ENCODE measurements at places on chromosomes 2 and 18.

DNA sequence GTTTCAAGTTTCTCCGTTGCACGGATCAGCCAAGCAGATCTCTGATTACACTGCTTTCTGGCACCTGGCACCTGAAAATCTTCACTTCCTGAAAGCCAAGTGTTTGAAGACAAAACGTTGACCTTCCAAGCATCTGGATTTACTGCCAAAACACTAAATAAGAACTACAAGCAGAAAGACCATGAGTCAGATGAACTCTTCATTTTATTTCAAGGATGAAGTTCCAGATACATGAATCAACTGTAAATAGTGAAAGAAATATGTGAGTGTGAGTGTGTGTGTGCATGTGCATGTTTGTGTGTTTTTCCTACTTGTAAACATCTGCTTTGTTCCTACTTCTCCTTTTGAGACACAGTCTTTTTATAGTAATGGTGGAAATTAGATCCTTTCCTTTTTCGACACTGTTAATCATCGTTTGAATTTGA, 60.0 kb upstream of the DTNA start:
- DNase-seq: no peak

DNA sequence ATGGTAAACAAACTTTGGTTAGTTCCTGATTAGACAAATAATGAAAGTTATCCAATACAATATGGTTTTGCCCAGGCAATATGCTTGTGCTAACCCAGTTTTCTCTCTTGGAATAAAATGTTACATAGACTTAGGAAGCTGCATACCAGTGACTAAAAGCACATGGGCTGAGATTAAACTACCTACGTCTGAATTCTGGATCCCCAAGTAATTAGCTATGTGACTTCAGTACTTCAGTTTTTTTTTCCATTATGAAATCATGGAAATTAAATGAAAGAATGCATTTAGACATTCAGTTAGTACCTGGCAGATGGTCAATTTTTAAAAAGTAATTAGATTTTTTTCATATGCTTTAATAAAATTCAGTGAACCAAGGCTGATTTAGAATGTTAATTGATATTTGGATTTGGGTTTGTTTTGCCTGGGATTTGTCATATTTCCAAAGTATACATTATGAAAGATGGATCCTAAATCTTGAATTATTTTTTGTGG, 213.9 kb downstream of the PTH2R start:
- no peak for DNase-seq

GRCh38 chr2:201985728-201986462, 47.8 kb upstream of the FZD7 start:
- DNase-seq: no peak

GRCh38 chr2:217228732-217229131, 368.9 kb upstream of the TNP1 start:
- DNase-seq: no peak

DNA sequence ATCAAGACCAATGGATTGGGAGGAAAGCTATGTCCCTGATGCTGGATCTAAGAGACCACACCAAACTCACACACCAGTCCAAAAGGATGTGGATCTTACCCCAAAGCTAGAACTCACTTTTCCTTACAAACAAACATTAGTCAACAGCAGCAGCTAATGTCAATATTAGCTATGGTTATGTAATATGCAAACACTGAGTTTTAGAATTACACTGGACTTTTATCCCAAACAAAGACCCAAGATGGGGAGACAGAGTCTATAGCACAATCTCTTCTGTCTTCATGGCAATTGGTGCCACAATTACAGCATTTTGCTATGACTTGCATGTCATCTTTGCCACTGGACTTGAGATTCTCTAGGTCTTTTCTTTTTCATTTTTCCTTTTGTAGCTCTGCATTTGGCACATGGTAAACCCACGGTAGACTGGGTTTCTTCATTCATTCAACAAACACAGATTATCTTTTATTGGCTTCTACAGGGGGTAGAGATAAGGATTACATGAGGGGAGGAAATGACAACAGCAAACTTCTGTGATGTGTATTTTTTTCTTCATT, 59.0 kb downstream of the SPRED2 start:
- no peak for DNase-seq

DNA sequence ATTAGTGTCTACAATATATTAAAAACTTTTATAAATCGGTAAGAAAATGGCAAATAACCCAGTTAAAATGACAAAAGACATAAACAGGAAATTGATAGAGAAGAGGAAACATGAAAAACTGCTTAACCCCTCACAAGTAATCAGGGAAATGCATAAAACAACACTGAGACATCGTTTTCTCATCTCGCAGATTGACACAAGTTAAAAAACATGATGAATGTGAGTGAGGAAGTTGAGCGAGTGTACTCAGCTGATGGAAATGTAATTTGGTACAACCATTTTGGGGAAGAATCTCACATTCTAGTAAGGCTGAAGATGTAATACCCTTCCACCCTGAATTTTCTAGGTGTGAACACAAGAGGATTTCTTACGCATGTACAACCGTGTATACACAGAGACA, 18.0 kb upstream of the THOC1 start:
- no peak for DNase-seq

DNA sequence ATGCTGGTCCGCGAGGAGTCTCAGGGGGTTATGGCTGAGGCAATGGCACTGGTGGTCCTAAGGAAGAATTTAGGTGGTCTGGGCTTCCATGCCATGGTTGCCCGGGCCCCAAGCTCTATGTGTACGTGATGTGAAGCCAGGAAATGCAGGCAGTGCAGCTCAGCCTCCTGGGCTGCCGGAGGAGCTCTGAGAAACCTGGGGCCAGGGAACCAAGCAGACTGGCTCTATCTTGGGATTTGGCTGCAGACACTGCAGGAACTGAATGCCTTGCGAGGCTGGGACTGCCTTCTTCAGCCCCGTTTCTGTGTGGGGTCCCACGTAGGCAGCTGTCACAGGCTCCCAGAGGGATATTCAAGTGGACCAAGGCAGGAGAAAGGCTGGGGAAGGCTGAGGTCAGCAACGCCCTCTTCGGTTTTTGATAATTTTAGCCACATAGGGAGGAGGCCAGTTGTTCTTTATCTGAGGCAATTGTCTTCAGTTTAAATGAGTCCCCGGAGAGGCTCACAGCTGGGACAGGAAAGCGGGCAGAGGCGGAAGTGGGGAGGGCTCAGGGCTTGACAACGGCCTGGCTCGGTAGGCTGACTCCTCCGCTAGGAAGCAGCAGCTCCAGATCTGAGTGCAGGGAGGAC, 77.7 kb downstream of the RHOB start:
- DNase-seq: no peak

DNA sequence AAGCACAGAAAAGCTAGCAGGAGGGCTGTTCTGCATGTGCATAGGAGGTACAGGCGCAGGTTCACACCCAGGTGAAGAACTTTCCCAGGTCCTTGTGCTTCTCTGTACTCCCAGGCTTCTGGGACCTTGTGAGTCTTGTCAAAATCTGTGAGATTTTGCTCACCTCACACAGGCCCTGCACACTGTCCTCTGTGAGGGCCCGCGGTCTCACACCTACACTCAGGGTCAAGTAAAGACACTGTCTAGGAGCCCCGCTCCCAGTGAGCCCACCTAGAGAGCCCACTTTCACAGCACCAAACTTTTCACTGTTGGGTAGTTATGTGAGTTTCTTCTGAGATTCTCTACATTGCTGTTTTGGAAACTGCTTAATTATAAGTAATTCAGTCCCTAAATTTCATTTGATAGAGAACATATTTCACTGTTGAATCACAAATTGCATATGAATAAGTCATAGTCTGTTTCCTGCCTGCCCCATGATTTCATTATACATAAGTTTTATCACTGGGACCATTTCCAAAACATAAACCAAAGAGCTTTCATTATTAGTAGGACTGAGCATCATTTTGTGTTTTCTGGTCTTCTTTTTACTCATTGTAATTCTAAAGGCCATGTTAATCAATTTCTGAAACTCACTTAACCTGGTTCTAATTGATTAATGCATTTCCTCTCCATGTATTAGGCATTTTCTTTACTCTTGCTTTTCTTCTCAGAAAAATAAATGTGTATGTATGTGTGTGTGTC, 234.2 kb upstream of the SPOPL start:
- no peak for DNase-seq

GRCh38 chr2:229330952-229331351, 59.9 kb upstream of the PID1 start:
- DNase-seq: no peak

GRCh38 chr2:12070153-12070552, 323.7 kb downstream of the LPIN1 start:
- DNase-seq: no peak

- no peak for DNase-seq
Observed at GRCh38 chr18:43869451-43870008, 592.2 kb upstream of the SYT4 start.

DNA sequence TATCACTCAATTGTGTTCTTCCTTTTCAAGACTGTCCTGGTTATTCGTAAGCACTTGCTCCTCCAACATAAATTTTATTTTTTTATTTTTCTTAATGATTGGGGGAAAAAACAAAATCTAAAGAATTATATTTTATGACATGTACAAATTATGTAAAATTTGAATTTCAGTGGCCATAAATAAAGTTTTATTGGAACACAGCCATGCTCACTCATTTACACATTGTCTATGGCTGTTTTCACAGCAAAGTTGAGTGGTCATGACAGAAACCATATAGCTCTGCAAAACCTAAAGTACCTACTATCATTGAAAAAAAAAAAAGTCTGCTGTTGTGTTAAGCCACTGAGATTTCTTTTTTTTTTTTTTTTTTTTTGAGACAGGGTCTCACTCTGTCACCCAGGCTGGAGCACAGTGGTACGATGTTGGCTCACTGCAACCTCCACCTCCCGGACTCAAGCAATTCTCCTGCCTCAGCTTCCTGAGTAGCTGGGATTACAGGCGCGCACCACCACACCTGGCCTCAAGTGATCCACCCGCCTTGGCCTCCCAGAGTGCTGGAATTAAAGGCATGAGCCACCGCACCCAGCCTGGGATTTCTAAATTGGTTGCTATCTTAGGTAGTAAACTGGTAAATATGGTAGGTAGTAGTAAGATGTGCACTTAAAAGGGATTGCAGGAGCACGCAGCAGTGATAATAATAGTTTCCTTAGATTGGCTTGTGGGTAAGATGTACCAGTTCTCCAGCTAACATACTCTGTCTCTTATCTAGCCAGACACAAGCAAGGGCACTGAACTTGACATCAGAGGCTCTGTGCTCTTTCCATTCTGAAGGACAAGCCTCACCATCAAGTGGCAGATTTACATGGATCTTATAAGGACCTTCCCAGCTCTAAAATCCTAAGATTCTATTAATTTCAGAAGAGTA, 44.4 kb downstream of the KCNG3 start:
- no peak for DNase-seq

DNA sequence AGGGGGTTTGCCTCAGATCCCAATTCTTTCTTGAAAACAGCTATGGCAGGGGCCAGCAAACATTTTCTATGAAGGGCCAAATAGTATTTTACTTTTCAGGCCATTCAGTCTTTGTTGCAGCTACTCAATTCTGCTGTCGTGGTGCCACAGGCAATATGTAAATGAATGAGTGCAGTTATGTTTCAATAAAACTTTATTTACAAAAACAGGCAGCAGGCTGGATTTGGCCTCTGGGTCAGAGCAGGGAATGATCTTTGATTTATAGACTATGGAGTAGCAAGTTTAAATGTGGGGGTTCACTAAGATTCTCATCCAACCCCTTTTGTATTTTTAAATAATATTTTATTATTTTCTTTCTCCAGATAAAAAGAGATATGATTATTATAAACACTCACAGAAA, 72.4 kb downstream of the IRS1 start:
- DNase-seq: no peak

DNA sequence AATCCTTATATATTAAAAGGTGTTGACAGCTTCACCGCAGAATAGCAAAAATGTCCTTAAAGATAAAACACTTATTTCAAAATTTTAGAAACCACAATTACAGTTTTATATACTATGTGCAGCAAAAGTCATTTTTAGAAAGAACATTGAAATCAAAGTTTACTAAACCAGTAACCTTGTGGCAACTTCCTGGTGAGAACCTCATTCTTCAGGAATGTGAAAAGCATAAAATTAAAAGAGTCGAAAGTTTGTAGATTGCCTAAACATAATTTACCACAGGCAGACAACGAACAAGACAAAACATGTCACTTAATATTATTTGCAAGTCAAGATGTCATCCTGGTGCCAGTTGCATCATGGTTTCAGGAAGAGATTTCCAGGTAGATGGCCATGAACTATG, 108.3 kb upstream of the NRP2 start:
- DNase-seq: no peak

DNA sequence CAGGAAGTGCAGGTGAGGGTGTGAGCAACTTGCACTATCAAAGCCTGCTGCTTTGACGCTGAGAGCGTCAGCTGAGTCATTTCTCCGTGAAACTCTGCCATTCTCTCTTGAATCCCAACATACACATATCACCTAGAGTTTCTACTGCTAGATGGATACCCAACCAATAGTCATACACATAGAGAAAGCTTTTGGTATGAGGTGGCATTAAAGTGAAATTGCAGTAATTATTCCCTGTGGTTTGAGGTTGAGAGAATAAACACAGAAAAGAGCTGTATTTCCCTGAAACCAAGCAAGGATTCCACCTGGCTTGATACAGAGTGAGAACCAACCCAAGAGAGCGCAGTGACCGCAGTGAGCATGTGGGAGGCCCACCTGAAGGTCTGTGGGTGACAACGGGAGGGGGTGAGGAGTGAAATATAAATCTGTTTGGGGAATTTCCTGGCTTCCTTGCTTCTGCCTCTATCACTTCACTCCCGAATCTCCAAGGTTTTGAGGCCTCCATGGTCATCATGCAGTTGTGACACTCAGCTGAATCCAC, 28.8 kb upstream of the TMEM18 start:
- DNase-seq: no peak

GRCh38 chr2:161115605-161116380, 44.4 kb upstream of the TANK start:
- DNase-seq: no peak

DNA sequence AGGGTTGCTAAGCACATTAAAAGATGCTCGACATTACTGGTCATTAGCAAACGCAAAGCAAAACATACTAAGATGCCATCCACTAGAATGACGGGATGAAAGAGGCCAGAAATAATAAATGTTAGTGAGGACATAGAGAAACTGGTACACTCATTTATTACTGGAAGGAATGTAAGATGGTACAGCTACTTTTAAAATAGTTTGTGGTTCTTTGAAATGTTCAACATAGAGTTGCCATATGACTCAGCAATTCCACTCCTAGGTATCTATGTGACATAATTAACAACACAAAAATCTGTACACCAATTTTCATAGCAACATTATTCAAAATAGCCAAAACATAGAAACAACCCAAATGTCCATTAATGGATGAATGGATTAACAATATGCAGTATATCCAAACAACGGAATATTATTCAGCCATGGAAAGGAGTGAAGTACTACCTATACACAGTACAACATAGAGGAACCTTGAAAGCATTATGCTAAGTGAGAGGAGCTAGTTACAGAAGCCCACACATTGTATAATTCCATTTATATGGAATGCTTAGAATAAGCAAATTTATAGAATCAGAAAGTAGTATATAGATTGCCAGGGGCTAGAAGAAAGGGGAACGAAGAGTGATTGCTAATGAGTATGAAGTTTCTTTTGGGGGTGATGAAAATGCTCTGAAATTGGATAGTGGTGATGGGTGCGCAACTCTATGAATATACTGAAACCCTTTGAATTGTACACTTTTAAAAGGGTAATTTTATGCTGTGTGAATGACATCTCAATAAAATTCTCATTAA, 61.9 kb upstream of the IL1R1 start:
- DNase-seq: no peak

Data from anterior cingulate cortex (tissue), 58 donors.